ENCODE measurements at places on chromosomes 5 and 9.

DNA sequence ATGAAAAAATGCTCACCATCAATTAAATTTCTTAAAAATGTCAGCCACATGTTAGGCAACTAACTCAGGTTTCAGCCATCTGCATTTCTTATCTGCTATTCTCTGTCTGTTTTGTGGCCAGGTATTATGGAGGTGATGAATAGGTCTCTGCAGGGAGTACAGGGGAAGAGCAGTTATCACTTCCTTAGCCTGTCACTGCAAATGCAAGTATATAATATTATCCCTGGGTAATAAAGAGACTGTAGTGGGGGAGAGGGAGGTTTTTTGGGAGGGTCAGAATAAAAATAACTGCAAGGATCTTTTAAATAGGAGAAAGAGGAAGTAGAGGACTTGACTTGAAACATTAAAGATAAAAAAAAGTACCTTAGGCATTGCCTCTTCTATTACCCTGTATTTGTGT is 49.6 kb upstream of the PTGER4 start:
- no peak for DNase-seq

- DNase-seq: no peak
Observed at GRCh38 chr5:98605426-98605825, 168.0 kb upstream of the RGMB start.

- DNase-seq: no peak
Observed at GRCh38 chr9:6889868-6890267, 132.1 kb downstream of the KDM4C start.

DNA sequence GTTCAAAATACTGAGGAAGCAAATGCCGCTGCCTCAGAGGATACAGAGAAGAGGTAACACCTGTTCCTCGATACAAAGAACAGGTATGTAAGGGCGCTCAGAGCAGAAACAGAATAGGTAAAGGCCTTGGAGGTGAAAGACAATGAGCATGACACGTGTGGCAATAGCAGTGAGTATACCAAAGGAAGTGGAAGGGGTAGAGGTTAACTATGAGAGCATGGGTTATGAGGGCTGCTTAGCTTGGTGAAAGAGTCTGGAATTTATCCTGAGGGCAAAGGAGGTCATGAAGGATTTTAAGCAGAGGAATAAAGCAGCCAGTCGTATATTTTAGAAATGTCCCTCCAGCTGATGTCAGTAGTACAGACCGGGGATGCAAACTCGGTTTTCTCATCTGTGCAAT is 269.8 kb upstream of the ZNF462 start:
- DNase-seq: no peak

- DNase-seq: no peak
Observed at GRCh38 chr5:7053125-7053524, 339.9 kb downstream of the TENT4A start.

DNA sequence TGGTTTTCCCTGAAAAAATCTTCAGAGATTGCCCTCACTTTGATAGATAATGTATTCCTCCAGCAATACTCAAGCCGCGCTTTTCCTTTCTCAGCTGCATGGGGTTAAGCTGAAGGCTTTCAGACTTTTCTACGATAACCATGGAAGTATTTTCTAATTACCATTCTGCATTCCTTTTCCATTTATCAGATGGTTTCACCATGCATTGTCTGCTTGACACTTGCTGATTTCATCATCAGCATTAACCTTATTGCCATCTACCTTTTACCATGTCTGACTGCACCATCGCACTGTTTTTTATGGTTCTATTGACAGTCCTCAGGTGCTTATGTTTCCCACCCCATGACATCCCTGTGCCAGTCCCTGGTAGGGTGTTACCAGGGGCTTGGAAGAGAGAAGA is 91.6 kb downstream of the DMAC1 start:
- no peak for DNase-seq

DNA sequence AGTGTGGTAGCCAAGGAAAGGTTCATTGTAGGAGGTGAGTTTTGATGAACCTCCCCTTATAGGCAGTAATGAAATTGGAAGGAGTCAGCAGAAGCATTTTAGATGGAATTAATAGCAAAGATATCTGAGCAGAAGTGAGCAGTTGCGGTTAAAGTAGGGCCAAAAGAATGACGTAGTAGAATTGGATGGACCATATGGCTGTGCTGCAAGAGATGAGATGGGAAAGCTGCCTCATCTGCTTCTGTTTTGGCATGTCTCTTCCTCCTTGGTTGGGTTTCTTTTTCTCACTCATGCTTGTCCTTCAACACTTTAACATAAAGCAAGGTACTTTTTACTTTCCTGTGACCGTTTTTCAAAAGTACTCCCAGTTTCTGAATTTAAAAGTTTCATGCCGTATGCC is 55.8 kb downstream of the AQP7 start:
- no peak for DNase-seq

DNA sequence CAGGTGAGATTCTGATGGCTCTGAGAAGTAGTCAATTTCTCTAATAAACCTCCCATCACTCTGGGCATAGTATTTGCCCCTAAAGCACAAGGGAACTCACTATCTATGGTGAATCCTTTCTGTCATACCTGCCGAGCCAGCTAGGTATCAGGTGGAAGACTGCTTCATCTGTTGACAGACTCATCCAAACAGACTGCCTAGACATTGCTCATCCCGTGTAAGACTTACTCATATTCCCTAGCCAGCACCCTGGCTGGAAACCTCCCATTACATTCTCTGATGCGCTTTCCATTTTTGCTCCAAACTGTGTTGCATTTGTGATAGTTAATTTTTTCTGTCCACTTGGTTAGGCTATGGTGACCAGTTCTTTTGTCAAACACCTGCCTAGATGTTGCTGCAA is 595.9 kb downstream of the DNAH5 start:
- no peak for DNase-seq

- DNase-seq: no peak
Observed at GRCh38 chr5:173201636-173202265, 33.3 kb downstream of the NKX2-5 start.

DNA sequence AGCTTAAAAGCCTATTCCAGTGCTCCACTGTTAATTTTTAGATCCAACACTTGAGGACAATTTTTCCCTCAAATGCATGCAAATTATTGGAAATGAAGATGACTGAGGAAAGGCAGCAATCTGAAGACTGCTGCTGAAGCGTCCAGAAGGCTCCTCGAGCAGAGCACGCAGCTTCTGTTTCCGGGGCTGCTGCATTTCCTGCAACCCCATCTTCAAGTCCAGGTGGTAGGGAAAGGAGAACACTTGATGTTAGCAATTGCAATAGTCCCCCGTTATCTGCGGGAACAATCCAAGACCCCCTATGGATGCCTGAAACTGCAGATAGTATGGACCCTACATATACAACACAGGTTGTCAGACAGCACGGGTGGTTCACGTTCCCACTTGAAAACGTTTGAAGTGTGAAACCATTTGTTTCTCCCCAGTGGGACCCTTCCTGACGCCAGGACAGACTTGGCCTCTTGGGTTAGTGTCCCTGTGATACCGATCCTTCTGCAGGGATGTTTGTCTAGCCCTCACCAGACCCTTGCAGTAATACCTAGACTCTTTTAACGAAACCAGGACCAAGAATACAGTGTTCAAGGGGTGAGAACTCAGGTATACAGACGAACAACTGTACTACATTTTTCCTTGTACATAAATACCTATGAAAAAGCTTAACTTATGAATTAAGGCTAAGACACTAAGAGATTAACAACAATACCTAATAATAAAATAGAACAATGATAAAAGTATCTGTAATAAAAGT is 152.3 kb downstream of the HSD17B3 start:
- DNase-seq: no peak

DNA sequence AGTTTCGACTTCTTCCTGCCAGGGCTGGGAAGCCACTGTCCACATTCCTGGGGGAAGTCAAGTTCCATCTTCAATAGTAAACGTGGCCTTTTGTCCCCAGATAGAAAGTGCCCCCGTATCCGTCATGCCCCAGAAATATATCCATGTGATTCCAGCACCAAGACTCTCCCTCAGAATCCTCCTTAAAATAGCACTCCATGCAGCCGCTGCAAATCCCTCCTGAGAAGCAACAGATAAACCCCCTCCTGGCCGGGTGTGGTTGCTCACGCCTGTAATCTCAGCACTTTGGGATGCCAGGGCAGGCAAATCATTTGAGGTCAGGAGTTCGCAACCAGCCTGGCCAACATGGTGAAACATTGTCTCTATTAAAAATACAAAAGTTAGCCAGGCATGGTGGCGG is 126.1 kb downstream of the OLFM1 start:
- no peak for DNase-seq

DNA sequence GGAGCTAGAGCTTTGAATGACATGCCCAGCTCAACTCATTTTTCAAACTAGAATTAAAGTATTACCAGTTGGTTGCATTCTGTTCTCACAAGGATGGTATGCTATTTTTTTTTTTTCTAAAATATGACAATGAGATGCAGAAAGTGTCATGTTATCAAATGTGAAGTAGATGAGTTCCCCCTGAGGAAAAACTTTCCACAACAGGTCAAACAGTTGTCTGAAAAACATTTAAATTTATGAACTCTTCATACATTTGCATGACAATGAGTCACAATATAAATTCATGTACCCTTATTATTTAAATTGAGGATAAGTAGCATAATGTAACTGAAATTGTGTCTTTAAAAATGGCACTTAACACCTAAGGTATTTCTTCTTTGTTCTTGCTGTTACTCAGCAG is 1720.5 kb upstream of the NUDT12 start:
- no peak for DNase-seq

GRCh38 chr5:31464081-31464480 is 67.8 kb downstream of the DROSHA start:
- no peak for DNase-seq

DNA sequence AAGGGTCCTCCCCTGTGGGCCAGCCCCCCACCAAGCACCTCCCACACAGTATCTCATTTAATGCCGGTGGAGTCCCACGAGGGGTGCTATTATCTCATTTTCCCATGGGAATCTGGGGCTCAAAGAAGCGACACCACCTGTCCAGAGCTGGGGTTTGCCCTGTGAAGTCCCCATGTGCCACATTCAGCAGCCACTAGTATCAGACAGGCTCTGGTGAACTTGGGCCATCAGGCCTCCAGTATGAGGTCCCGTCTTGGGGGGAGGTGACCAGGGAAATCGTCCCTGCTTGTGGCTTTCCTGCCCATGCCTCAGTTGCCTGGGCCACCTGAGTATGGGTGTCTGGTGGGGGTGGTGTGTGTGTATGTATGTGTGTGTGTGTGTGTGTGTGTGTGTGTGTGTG is 222.7 kb downstream of the PBX3 start:
- DNase-seq: no peak

GRCh38 chr9:123776708-123777537 is 153.0 kb downstream of the DENND1A start:
- DNase-seq: no peak

GRCh38 chr9:21993007-21993406 is 1.2 kb downstream of the CDKN2A start:
- DNase-seq: no peak

- no peak for DNase-seq
Observed at GRCh38 chr9:93059715-93060578, 1.4 kb downstream of the SUSD3 start.

DNA sequence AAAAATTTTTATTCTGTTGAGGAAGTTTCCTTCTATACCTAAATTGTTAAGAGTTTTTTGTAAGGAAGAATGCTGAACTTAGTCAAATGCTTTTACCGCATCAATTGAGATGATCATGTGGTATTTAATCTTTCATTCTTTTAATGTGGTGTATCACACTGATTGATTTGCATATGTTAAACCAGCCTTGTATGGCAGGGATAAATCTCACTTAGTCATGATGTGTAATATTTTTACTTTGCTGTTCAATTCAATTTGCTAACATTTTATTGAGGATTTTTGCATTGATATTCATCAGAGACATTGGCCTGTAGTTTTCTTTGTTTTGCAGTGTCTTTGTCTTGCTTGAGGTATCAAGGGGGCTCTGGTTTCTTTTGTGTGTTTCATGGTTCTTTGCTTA is 125.3 kb upstream of the MEF2C start:
- DNase-seq: no peak

- no peak for DNase-seq
Observed at GRCh38 chr5:105934171-105934570, 1736.6 kb downstream of the EFNA5 start.

DNA sequence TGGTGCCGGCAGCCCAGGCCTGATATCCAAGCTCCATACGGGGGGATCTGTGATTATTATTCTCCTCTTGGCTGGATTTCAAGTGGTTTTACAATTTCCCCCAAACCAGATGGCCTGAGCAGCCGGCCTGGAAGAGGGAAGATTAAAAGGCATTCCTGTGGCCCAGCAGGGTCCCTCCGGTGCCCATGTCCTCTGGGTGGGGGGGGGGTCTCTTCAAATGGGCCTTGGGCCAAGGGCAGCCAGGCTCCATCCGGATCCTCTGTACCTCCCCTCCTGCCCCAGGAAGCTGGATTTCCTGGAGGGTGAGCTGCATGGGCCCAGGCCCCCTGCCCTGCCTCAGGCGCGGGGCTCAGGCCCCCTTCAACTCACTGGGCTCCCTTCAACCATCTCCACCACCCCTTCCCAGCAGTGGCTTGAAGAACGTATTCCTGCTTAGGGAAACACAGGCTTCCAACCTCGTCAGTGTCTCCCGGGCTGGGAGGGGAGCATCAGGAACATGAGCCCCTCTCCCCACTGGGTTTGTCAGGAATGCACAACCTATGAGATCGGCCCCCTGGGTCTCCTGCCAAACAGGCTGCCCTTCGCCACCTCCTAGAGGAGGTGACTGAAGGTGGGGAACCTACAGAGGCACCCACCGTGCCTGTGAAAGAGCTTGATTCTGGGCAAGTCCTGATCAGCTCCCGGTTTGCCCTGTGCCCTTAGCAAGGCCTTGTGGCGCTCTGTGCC is 62.9 kb upstream of the ORM1 start:
- DNase-seq: no peak

DNA sequence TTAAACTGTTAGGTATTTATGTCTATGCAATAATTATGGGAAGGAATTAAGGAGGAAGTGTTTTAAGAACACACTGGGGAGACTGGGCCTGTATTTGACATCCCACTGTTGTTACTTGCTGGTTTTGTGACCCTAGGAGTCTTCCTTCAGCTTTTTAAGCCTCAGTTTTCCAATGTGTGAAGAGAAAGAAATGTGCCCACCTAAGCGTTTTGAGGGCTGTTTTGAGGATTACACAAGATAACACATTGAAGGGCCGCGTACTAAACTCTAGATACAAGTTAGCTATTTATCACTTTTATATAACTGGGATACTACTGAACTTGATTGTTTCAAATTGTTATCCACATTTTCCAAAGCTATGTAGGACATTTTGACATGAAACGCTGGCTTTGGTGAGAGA is 72.5 kb downstream of the NPR3 start:
- no peak for DNase-seq

All from NCI-H1436 (cell line).